Suppressor macrophage treated with lipopolysaccharide for 1 hour (primary cell): ENCODE measurements at places on chromosomes 11 and 22.
A peak's percentile ranks its signal among the peaks of the same experiment; 100 is the strongest.

DNA sequence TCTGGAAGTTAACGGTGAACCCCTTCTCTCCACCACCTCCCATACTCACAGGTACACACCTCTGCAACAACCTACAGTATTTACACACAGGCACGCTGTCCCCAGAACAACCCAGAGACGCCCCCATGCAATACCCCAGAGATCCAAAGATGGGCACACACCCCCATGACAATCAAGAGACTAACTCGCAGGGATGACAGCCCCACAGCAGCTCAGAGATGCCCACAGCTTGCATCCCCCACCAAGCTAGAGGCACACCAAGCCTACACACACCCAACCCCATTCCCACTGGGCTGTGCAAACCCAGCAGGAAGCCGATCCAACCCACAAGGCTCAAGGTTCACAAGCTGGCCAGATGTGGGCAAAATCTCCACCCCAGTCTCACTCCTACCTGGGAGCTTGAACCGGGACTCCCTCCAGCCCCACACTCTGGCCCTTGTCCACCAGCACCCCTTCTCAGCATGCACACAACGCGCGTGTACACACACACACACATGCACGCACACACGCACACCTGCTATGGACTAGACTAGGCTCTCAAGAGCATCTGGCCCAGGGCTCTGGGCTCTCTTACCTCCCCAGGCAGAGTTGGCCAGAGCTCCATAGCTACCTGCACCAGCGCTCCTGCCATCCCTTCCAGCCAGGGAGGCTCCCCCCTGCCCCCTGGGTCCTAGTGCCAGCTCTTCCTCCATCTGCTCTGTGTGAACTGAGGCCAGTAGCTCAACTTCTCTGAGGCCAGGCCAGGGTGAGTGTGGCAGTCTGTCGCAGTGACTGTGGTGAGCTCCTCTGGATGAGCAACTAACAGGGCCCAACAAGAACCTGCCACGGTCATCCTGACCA lies 11.5 kb downstream of the STARD10 start:
- DNase-seq: no peak

DNA sequence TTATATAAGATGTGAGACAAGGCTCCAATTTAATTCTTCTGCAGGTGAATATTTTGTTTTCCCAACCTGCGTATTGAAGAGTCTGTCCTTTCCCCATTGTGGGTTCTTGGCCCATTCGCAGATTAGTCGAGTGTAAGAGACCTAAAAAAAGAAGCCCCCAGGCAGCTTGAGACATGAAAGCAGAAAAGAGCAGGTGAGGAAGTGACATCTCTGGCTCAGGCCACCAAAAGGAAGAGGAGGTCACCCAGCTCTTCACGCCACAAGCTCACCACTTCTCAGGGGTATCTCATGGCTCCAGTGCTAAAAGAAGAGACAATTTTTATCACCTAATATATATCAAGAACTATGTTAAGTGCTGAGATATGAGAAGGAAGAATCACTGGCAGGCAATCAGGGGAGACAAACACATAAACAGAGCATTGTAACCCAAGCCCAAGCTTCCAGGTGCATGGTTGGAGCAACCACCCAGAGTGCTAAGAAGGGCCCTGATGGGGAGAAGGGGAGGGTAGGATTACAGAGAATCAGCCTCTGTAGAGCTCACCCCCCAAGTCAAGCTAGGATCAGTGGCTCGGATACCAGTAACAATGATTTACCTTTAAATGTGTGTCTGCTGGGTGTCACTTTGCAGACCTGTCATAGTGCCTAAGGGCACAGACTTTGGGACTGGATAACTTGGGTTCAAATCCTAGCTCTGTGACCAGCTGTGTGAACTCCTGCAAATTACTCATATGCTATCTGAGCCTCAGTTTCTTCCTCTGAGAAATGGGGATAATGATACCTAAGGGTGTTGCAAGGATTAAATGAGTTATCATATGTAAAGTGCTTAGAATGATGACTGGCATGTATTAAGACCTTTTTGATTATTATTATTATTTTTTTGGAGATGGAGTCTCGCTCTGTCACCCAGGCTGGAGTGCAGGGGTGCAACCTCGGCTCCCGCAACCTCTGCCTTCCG lies 39.2 kb downstream of the MCHR1 start:
- no peak for DNase-seq

DNA sequence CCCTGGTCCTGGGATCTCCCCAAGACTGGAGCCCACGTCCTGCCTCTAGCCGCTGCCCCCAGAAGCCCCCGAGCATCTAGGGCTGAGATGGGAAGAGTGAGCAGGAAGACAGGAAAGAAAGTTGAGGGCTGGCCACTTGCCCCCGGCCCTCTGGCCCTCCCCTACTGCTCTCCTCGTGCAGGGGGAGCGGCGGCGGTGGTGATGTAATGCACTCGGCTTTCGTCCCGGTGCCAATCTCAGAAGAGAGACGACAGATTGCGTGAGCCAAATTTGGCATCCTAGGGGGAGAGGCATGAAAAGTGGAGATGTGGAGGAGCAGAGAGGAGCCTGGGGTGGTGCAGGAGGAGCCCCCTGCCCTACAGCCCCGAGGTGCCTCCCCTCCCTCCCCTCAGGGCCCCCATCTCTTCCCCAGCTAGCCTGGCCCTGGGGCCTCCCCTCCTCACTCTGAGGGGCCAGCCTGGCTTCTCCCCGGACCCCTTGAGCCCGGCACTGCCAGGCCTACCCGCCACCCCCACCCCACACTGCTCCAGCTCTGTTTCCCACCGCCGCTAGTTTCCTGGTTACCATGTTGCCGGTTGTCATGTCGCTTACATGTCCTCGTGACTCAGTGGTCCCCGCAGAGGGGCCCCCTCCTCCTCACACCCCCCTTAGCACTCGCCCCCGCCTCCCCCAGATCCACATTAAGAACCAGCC lies 2.5 kb downstream of the KCNJ4 start:
- DNase-seq: no peak

DNA sequence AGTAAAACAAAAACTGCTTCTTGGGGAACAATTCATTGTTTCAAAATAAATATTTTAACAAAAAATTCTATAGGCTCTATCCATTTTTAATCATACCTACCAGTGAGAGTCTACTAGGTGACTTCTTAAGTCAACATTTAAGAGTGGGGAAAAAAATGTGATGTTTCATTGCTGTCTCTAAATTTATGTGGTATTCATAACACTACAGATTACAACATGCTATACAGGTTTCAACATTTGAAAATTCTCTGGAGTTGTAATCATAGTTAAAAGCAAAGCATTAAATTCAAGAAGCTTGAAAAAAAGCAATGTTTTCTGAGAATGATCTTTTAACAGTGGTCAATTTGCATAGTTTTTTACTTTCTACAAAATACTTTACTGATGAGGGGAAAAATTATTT lies 18.3 kb downstream of the SBF2 start:
- no peak for DNase-seq

DNA sequence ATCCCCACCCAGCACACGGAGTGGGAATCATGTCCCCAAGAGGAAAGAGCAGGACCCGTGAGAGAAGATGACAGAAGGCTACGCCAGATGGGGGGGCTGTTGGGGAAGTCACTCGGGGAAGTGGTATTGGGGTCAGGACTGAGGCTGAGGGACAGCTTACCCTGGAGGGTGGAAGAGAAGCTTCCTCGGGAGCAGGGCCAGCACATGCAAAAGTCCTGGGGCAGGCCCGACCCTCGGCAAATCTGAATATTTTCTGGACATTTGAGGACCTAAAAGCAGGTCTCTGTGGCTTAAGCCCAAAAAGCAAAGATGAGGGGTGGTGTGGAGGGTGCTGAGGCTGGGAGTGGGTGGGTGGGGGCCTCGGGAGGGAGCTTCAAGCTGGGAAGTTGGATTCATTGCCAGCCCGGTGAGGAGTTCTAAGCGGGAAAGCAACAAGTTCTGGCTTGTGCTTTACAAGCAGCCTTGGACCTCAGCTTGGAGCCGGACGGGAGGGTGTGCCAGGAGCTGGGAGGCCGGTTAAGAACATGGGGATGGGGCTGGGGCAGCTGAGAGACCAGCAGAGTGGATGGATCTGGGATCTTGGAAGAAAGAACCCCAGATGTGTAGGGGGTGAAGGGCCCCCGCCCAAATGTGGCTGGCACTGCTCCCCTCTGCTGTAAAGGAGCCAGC lies 34.9 kb downstream of the GRAMD4 start:
- no peak for DNase-seq

GRCh38 chr11:69376155-69377028 lies 82.4 kb downstream of the MYEOV start:
- DNase-seq: no peak

- no peak for DNase-seq
These were observed 66.4 kb upstream of the OR4B1 start for GRCh38 chr11:48150213-48150612.

- no peak for DNase-seq
These were observed 108.9 kb upstream of the CLMP start for GRCh38 chr11:123303924-123304323.

GRCh38 chr11:16412525-16413172 lies 56.3 kb upstream of the SOX6 start:
- no peak for DNase-seq

GRCh38 chr22:32236970-32237369 lies 18.2 kb downstream of the SLC5A4 start:
- no peak for DNase-seq

DNA sequence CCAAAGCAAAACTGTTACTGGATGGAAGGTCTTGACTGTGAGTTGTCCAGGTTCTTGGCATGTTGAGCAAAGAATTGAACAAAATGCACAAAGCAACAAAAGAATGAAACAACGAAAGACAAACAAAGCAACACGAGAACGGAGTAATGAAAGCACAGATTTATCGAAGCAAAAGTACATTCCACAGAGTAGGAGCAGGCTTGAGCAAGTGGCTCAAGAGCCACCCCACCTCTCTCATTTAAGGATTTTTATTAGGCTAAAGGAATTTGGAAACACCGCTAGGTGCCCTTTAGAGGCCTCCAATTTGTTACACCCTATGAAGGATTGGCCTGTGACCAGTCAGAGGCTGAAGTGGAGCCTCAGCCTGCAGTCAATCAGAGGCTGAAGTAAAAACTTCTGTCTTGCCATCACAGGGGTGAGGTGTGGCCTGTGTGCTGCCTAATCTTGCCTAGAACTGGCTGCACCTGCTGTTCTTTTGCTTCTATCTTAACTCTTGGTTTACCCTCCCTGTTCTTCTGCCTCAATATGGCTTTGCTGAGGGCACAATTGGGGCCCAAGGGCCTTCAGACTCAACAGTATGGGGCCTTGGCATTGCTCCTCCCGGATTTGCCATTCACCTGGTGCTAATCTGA lies 59.4 kb upstream of the FTH1 start:
- no peak for DNase-seq

- no peak for DNase-seq
These were observed 224.4 kb upstream of the POU2AF2 start for GRCh38 chr11:111021131-111021530.

DNA sequence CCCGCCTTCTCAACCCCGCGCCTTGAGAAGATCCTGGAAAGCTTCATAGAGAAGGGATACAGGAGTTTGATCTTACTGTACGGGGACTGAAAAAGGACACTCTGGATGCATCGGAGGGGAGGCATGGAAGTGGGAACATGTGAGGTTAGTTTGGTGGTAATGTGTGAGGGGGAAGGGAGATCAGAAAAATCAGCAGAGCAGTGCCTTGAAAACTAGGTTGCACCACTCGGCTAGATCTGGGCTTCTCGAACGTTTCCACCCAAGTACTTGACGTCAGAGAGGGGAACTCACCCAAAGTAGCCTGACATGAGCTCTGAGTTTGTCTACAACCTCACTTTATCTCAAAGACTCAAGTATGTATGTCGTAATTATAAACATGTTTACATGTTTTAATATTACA lies 14.5 kb downstream of the USP35 start:
- DNase-seq: peak; percentile 50

GRCh38 chr22:40511604-40512003 lies 124.9 kb downstream of the MRTFA start:
- no peak for DNase-seq

- no peak for DNase-seq
These were observed 57.6 kb downstream of the KCNC1 start for GRCh38 chr11:17792161-17792560.

DNA sequence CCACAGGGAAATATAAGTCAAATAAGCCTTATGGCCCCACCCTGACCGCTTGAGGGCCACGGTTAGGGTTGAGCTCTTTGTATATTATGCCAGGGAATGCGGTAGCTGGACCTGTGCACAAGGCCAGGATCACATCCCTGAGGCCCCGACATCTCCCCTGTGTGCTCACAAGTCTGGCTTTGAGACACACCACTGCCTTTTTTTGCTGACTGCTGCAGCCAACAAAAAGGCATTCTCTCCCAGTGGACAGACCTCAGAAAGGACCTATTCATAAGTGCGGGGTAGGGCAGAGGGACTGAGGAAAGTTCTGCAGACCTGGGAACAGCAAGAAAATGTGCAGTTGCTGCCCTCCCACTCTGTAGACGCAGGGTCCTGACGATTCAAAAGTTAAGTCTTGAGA lies 3.4 kb upstream of the SIDT2 start:
- DNase-seq: no peak

DNA sequence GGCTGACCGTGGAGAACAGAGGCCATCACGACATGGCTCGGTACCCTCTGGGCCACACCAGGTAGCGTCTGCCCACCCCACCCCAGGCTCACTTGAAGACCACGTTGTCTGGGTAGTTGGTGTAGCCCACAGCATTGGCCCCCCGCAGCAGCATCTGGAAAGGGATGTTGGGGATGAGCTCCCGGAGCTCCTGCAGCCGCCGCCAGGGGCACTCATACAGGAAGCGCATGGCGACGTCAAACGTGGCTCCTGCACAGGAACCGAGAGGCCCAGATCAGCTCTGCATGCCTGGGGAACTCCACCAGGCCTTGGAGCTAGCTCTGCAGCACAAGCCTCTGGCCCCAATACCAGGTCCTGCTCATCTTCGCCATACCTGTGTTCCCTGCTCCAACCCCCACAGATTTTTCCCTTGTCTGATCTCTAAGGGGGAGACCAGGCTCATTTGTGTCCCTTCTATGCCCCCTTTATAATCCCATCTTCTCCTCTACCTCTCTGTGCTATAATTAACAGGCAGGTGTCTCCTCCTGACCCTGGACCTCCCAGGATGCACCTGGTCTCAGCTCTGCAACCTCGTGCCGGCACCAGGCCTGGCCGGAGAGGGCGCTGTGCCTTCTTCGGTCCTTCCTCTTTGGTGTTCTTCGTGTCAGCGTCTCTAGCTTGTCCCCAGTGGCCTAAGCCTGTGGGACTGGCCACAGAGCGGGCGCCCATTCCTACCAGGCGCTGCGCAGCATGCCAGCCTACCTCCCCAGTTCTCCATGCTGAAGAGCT lies 5.0 kb upstream of the LRFN4 start:
- peak; percentile 62 for DNase-seq

- no peak for DNase-seq
These were observed 37.9 kb downstream of the ALG9 start for GRCh38 chr11:111833524-111833923.

- DNase-seq: no peak
These were observed 373.5 kb downstream of the GUCY1A2 start for GRCh38 chr11:106644824-106645223.
